Upper lobe of right lung (tissue), 1 donor: ENCODE measurements at places on chromosomes 4 and X. TPM values are rescaled to one million over a fixed set of nuclear protein-coding genes. Genes with fewer than 3 reads are reported as not detected.

DNA sequence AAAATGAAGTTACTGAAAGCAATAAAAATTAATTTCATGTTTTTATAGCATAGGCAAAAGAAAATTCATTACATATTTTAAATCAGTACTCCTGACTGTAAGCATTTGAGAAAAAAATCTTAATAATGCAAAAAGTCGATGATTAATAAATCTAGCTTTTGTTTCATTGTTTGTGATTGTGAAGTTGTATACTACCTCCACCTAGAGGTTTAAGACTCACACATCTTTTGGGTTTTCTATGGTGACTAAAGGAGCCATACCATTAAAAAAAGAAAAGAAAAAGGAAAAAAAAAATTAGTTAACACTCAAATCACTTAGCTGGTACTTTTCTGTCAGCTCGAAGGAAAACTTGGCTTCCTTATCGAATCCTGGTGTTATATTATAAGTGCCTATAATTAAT, 2.0 kb downstream of the GABRA2 start:
- no peak for DNase-seq

GRCh38 chr4:139523076-139523475, 32.9 kb downstream of the SETD7 start:
- DNase-seq, result no peak

DNA sequence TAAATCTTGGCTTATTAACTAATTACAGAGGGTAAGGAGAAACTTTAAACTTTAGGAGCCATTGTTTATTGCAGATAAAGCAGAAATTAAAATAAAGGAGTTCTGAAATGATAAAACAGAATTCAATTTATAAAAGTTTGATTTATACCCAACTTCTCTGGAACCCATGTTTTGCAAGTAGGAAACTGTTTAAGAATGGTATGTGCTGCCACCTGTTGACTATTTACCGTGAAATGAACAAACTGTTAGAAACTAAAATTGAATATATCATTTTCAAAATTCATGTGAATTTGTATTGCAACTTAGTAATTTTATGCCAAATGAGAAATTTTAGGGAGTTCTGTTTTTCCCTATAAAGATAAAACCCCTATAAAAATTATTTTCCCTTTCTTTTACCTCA, 11.0 kb upstream of the TBC1D8B start:
- DNase-seq, result no peak

DNA sequence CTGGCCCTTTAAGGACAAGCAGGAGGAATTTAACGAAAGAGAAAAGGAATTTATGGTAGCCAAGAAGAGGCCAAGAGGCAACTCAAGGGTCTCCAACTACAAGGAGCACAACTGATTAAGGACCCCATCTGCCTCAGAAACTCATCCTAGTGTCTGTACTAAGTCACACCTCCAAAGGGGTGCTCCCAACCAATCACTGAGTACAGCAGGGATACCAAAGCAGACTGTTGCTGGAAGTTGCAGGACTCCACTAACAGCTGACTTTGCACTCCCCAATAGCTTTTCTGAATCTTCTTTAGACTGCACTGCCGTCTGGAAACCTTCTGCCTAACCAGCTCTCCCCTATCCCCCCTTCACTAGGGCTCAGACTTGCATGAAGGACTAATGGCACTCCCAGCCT, 50.6 kb downstream of the ATP11C start:
- DNase-seq, result no peak

- no peak for DNase-seq
These were observed 51.6 kb downstream of the NFKB1 start for GRCh38 chr4:102552781-102553180.

GRCh38 chr4:77073106-77073809, 2.5 kb downstream of the CCNI start:
- DNase-seq, result no peak

The SH3RF1 gene
- total RNA-seq, result 33.8 TPM

The DNAAF6 gene
- not detected for total RNA-seq

The NR3C2 gene
- 25.9 TPM for total RNA-seq
